Left colon (tissue), 2 donors: ENCODE measurements at places on chromosomes 16 and 17.

DNA sequence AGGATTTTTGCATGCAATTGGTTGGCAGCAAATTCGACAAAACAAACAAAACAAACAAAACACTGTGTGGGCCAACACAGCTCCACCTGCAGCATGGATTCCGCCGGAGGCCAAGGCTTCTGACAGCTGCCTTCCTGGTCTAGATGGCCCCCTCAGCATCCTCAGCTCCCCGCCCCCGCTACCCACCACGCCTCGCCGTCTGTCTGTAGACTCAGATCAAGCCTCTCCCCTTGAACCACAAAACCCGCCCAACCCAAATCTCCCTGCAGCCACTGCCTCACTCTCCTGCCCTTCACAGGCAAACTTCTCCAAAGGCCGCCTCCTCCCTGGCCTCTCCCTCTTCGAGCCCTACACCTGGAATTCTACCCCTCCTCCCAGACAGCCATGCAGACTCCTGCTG is 57.9 kb downstream of the RTN4RL1 start:
- no peak for DNase-seq

- DNase-seq, result no peak
Observed at GRCh38 chr16:3243882-3244281, 8.9 kb upstream of the ZNF200 start.

DNA sequence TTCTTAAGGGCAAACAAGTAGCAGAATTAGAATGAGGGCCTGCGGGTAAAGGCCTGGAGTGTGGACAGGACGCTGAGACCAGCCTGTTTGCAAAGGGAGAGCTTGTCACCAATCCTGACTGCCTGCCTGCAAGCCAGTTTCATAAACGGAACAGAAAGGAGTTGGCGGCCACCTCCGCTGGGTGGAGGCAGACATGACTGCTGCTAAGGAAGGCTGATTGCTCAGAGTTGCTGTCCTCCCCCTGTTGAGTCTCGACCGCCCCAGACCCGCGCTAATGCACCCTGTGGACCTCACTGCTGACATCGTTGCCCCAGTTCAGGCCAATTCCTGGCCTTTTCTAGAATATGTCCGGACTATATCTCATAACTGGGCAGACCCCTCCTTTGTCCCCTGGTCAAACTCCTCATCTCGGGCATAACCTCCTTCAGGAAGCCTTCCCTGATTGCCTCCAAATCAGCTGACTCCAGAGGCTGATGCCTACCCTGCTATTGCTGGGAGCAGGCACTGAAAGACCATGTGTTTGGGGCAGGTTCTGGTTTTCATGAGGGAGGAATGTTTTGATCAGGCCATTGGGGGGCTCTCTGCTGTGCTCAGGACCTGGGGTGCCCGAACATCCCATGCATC is 153.0 kb upstream of the CIBAR2 start:
- DNase-seq, result no peak

- DNase-seq, result no peak
Observed at GRCh38 chr17:76781056-76781982, 43.4 kb downstream of the MFSD11 start.

- no peak for DNase-seq
Observed at GRCh38 chr17:74945543-74945942, 9.8 kb downstream of the OTOP3 start.

DNA sequence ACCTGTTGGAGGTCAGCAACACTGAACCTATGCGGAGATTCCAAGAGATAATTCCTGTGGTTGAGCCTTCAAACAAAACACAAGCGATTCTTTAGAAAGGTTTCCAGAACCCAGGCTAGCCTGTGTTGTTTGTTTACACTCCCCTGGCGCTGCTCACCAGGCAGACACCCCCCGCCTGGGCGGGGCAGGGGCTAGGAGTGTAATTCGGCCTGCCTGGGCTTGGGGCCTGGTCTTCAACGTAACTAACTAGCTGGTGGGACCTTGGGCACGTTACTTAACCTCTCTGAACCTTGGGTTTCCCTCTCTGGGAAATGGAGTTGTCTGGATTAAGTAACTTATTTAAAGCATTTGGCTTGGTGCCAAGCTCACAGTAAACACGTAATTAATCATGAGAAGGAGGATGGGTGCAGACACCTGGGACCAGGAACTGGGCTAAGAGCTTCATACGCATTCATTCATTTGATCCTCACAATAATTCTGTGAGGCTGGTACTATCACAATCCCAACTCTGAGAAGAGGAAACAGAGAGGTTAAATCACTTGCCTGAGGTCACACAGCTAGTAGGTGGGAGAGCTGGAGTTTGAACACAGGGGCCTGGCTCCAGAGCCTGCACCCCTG is 7.6 kb upstream of the ARHGAP27 start:
- peak; percentile 27 for DNase-seq

- DNase-seq, result no peak
Observed at GRCh38 chr17:68605914-68606313, 4.7 kb upstream of the FAM20A start.

- DNase-seq, result no peak
Observed at GRCh38 chr16:19291475-19291874, 5.9 kb downstream of the CLEC19A start.

DNA sequence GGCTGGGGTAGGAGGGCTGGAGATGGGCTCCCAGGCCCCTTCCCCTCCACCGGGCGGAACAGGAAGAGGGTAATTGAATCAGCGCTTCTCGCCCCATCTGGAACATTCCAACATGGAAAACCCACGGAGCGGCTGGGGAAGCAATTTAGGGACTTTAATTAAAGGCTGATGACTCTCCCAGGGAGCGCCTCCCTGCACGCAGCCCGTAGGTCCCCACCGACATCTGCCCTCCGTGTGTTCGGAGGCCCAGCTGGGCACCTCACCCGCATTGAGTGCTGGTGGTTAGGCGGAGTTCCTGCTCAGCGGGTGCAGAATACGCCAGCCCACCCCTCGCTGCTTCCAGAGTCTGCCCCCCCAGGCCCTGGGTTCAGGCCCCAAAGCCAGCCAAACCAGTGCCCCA is 10.0 kb downstream of the HS3ST6 start:
- DNase-seq, result no peak

DNA sequence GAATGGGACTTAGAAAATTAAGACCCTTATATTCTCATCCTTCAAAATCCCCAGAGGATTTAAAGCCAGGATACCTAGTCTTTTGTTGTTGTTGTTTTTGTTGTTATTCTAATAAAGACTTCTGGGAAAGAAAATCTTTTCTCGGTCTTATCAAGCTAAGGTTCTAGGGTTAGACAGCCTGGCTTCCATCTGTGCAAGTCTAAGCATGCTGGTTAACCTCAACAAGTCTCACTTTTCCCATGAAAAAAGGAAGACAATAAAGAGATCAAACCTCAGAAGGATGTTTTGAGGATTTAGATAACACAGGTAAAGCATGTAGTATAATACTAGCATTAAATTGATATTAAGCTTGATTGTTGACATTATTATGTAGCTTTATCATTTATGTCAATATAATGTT is 486.4 kb upstream of the SOX9 start:
- no peak for DNase-seq

DNA sequence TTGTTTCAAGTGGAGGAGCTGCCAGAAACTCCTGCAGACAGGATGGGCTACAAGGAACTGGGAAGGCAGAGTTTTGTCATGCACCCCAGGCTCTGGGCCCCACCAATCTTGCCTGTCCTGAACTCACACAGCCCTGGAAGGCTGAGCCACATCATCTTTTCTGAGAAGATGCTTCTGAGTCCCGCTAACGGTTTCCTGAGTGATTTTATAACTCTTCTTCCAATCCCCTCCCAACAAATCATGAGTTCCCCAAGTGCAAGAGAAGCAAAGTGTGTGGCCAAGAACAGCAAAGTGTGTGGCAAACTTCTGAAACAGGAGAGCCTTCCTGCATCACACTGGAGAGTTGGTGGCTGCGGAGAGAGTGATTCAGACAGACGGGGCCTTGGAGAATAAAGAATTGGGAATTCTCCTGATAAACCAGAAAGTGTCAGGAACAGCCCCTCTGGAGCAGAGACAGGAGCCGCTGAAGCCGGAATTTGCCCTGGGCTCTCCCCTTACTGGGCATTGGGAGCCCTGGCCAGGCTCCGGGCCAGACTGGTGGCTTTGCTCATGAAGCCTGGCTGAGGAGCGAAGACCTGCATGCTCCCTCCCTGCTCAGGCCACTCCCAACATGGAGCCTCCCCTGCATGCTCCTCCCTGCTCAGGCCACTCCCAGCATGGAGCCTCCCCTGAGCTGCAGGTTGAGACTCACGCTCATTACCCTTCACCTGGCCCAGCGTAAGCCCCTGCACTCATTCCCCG is 47.2 kb downstream of the PITPNM3 start:
- DNase-seq, result peak; percentile 27

DNA sequence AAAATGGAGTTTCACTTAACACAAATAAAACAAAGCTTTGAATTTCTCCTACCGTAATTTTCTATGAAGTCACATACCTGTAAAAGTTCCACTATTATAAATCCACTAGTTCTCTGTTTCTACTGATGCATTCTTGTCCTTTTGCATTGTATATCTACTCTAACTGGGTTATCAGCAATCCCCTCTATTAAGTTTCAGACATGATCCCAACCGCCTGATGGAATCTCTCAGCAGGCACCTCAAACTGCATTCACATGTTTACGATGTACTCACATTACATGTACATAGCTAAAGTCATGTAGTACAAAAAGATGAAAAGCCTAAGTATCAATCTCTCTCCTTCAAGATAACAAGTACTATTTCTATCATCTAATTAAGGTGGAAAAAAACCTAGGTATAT is 64.9 kb downstream of the MED13 start:
- DNase-seq, result no peak

DNA sequence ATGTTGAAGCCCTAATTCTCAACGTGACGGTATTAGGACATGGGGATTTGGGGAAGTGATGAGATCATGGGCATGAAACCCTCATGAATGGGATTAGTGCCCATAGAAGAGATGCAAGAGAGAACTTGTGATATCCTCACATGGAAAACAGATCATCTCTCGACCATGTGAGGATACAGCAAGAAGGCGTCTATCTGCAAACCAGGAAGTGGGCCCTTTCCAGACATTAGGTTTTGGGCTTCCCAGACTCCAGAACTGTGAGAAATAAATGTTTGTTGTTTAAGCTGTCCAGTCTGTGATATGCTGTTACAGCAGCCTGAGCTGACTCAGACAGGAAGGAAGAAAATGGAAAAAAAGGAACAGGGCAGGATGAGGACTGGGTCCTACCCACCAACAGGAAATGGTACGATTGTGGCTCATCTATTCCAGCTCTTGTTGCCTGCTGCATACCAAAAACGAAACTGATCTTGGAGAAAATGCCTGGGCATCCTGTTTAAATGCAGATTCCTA is 21.9 kb upstream of the SSTR2 start:
- no peak for DNase-seq
